ENCODE measurements at places on chromosomes 7 and 10.

- no peak for DNase-seq
Observed at GRCh38 chr10:48589266-48589665, 15.6 kb downstream of the ARHGAP22 start.

GRCh38 chr7:1105189-1105588 lies 17.3 kb downstream of the GPER1 start:
- no peak for DNase-seq

DNA sequence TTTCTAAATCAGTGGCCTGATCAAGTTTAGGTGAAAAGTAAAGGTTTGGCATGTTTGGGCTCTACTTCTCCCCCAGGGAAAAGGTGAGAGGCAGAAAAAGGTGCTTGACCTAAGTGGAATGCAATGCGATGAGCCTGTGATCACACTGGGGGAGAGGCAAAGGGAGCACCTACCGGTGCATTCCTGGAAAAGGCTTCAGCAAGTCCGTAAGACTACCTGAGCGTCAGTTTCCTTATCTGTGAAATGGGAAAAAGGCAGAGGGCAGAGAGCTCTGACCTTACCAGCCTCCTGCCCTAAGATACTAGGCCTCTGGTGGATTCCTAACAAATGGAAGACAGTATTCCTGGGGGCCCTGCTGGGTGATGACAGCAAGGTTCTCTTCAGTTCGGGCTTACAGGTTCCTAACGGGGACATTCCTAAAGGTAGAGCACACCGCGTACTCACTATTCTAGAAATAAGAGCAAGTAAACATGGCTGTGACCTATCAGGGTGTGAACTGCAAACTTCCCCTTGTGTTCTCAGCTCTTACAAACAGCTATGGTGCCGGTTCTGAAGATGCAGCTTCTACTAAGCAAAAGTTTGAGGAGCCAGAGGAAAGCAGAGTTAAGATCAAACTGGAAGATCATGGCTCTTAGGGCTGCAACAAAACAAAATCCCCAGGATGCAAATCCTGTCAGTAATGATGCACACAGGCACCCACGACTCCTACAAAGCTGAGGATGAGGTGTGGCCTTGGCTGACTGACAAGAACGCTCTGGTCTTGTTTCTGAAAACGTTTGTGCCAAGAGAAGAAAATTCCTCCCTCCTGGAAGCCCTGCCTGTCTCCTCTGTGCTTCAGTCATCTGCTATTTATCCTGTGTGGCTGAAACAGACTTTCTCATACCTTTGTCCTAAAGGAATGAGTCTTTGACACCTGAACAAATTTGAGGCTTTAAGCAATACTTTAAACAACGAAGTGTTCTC lies 13.3 kb upstream of the ACSL5 start:
- no peak for DNase-seq

- no peak for DNase-seq
Observed at GRCh38 chr10:35184527-35185171, 58.0 kb downstream of the CREM start.
